A673 (cell line): ENCODE measurements at places on chromosomes 7 and 10.

DNA sequence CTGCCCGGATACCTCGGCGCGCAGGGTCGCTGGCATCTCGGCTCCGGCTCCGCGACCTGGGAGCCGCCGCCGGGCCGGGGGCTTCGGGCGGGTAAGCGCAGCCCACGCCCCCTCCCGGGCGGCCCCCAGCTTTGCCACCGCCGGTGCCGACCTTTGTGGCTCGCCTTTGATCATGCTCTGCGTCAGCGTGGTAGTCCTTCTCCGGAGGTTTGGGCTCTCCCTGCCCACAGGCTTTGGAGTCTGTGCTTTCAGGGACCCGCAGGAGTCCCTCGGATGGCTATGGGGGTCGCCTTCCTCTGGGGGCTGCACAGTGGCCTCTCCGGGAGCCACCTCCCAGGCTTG lies 7.3 kb downstream of the ATP6V1F start:
- DNase-seq: no peak

DNA sequence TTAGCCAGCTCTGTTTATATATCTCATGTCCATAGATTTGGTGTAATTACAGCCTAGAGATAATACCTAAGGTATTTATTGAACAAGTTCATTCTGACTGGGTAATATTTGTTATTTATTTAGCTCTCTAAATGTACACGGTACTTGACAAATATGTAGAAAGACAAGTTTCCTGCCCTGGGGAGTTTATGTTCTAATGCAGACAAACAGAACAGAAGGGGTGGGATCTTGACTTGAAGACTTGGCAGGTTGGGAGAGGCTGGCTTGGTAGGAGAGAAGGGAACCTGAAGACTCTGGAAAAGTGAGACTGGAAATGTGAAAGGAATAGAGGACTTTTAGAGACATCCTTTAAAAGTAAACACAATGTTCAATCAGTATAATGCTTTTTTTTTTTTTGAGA lies 97.7 kb upstream of the CDK6 start:
- no peak for DNase-seq

GRCh38 chr10:95254629-95255028 lies 36.2 kb downstream of the PDLIM1 start:
- DNase-seq: no peak

GRCh38 chr10:9285690-9286089 lies 1231.2 kb downstream of the GATA3 start:
- no peak for DNase-seq

DNA sequence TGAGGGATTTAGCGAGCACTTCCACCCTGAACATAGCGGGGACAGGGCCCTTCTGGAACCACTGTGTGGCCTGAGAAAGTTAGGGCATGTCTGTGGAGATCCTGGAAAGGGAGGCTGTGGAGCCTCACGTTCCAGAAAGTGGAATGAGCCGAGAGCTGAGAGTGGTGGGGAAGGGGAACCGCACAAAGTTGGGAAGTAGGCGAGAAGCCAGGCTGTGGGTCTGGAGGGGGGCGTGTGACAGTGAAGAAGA lies 10.4 kb upstream of the PAX2 start:
- DNase-seq: no peak

GRCh38 chr10:7501157-7501556 lies 90.3 kb upstream of the SFMBT2 start:
- DNase-seq: no peak

- no peak for DNase-seq
These were observed 45.2 kb downstream of the WIPF3 start for GRCh38 chr7:29851487-29851886.

GRCh38 chr10:70575874-70576802 lies 26.4 kb downstream of the PRF1 start:
- DNase-seq: peak; percentile 39
